ENCODE measurements at places on chromosomes 6 and 20.

GRCh38 chr20:25057234-25058050, 497 bp downstream of the ACSS1 start:
- DNase-seq: peak; percentile 36

DNA sequence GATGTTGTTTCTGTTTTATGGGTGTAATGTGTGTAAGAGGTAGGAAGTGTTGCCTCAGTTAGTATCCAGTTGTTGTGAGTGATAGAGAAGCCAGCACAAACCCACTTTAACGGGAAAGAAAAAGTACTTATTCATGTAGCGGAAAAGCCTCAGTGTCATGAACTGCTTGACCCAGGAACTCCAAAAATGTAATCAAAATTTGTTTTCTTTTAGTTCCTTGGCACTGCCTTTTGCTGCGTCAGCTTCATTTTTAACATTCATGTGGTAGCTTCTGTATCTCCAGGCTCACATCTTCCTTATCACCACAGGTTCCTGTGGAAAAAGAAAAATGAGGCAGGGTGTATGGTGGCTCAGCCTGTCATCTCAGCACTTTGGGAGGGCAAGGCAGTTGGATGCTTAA, 46.4 kb upstream of the CCDC28A start:
- DNase-seq: no peak

DNA sequence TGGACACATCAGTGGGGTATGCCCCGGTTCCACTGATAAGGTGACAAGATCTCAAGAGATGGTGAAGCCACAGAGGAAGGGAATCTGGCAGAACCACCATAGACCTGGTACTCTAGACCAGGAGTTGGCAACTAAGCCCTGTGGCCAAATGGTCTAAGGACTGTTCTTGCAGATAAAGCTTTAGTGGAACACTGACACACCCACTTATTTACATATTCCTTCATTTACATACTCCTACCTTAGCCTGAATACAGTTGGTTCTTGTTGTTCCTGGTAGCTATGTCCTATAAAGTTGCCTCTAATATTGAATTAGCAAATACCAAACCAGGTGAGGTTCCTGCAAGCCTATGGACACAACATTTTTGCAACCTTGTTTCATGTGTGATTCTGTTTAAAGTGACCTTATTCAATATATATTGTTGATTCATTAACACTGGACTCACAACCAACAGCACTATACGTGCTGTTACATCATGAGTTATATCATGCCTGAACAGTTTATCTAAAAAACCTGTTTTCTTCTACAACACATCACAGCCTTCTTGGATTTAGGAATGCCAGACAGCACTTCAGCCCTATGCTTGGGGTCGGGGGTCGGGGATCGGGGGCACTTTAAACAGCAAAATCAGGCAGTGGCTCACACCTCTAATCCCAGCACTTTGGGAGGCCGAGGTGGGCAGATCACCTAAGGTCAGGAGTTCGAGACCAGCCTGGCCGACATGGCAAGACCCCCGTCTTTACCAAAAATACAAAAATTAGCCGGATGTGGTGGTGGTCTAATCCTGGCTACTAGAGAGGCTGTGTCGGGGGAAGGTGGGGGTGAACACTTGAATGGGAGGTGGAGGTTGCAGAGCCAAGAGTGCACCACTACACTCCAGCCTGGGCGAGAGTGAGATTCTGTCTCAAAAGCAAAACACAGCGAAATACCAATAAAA, 2.5 kb downstream of the CCDC167 start:
- peak; percentile 32 for DNase-seq

- peak; percentile 42 for DNase-seq
Measured at GRCh38 chr20:35952480-35953386, 1.6 kb downstream of the SCAND1 start.

DNA sequence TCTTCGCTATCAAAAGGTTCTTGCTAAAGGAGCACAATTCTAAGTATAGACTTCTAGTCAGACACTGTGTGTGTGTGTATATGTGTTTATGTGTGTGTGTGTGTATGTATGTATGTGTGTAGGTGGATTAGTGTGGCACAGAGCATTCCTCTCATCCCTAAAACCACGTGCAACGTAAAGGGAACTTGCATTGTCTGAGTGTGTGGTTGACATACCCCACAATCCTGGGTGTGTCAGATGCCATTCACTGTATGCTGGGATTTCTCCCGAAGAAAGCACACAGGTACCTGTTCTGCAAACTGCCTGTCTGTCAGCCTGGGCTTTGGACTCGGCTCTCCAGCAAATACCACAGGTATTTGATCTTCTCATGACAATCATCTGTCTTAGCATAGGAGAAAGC, 42.3 kb upstream of the TBC1D7 start:
- no peak for DNase-seq

GRCh38 chr20:48681873-48682426, 145.8 kb downstream of the PREX1 start:
- no peak for DNase-seq

- DNase-seq: peak; percentile 96
Measured at GRCh38 chr6:33719326-33719987, 8.0 kb upstream of the UQCC2 start.

Measured in NCI-H2029 (cell line).